EL (cell line): ENCODE measurements at places on chromosomes 7 and 10.

DNA sequence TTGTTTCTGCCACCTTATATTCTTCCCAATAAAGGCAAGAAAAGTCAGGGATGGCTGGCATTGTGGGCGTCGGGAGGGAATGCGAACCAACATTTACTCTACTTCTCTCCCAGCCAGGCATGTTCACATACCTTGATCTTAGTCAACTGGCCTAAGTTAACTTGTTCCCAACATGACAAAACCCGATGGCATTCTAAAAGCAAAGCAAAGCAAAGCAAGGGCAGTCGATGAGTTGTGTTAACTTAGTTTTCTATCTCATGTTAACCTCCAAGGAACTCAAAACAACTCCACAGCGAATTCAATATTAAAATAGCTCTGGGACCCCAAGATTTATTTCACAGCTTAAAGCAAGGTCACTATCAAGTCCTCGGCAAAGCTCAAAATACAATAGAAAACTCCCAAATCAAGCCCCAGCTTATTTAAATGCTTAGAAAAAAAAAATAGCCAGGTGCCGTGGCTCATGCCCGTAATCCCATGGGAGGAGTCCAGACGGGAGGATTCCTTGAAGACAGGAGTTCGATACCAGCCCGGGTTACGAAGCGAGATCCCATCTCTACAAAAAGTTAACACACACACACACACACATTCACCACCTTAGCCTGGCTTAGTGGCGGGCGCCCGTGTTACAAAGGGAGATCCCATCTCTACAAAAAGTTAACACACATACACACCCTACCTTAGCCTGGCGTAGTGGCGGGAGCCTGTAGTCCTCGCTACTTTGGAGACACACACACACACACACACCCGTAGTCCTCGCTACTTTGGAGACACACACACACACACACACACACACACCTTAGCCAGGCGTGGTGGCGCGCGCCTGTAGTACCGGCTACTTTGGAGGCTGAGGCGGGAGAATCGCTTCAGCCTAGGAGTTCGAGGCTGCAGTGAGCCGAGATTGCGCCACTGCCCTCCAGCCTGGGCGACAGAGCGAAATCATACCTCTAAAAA, 901 bp upstream of the CCNY start:
- DNase-seq: peak; percentile 28

GRCh38 chr10:118458957-118459641, 117.0 kb upstream of the FAM204A start:
- no peak for DNase-seq

GRCh38 chr7:112770051-112770450, 20.1 kb downstream of the TMEM168 start:
- DNase-seq: peak; percentile 22

GRCh38 chr7:40402661-40403060, 267.9 kb downstream of the SUGCT start:
- no peak for DNase-seq

GRCh38 chr7:90892213-90892612, 296.1 kb downstream of the CDK14 start:
- no peak for DNase-seq

DNA sequence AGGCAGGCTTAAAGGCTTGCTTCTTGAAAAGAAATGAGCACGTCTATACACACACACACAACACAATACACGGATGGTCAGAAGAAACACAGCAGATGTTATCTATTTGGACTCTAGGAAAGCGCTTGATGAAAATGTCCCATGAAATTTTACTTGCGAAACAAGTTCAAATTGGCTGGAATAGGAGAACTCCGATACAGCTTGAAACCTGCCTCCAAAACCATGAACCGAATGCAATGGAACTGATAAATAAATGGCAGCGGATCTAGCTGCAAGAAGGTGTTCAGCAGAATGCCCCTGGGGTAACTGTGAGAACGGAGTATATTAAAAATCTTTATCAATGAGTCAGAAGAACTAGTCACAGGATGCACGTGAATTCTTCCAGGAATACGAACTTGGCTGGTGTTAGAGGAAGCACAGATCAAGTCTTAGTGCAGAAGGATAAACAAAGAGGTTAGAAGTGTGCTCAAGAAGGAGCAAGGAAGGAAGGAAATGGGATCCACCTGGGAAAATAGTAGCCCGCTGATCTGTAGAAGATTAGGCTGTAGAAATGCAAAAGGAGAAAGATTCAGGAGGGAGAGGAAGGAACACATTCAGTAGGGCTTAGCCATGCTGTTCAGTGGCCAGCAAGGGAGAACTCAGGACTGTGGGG, 142.0 kb upstream of the PRKCQ start:
- DNase-seq: peak; percentile 96

DNA sequence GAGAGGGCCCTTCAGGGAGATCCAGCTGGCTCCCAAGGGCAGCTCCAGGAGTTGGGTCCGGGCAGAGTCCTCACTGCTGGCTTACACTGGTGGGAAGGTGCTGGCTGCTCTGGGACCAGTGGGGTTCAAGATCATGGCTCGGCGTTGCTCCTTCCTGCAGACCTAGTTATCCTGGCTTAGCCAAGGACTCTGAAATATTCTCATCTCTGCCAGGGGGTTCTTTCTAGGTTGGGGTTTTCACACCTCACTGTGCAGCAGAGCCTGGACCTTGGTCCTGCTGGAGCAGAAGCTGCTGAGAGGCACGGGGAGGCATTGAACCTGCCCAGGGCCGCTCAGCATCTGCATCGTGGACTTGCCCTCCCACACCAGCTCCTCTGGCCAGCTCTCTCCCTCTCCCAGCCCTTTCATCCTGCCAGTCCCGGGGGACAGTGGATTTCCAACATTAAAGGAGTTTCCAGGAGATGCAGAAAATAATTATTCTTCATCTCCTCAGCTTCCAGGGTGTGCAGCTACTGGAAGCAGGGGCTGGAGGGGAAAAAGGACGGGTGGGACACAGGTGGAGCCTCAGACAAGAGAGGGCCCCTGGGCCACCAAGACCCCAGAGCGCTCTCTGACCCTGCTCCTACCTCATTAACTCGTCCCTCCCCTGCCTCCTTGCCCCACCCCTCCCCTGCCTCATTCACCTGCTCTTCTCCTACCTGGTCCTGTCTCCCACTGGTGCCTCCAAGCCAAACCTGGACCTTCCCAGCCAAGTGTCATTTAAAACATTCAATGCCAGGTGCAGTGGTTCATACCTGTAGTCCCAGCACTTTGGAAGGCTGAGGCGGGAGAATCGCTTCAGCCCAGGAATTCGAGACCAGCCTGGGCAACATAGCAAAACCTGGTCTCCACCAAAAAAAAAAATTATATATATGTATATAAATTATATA, 42.5 kb downstream of the JAKMIP3 start:
- DNase-seq: no peak

DNA sequence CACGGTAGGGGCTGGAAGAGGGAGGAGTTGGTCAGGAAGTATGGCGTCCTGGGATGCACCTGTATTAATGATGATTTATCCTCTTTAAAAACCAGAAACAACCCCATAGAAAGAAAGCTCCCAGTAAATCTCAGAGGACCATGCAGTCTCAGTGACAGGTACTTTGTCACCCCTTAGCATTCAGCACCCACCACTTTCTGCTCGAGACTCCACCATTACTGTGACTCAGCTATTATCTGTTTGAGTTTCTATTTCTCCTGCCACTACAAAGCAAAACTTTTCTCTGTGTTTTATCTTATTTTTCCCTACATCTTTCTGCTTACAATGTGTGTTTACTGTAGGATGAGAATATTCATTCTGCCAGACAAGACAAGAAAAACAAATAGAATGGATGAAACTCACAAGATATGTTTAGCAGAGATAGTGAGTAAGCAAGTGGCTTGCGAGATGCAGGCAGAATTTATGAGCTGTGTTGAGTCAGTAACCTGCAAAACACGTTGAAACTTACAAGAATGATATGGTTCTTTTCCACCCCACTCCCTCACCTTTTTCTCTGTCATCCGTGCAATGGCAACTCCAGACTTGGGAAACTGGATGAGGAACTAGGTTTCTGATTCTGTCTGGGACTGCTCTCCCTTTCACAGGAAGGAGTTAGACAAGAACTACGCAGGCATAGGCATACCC, 127.1 kb downstream of the AOAH start:
- DNase-seq: no peak

- no peak for DNase-seq
Measured at GRCh38 chr10:107502229-107502985, 337.9 kb upstream of the SORCS1 start.

DNA sequence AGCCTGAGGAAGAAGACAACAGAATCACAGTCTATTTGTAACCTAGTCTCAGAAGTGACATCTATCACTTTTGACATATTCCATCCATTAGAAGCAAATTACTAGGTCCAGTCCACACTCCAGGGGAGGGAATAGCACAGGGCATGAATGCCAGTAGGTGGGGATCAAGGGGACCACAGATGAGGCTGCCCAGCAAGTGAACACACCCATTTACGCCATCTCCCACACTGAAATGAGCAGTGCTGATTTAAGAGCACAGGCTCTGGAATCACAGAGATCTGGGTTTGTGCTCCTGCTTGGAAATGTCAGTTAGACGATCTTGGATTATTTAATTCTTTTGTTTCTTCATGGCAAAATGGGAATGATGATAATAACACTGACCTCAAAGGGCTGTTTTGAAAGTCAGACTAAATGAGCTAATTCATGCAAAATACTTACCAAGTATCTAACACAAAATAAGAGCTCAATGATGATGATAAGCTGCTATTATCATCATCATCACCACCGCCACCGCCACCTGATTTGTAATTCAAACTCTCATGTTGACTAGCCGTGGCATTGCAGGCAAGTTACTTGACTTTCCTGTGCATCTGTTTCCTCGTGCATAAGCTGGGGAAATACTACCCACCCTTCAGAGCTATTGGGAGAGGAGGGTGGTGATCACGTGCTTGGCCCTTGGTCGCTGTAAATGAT, 138.9 kb upstream of the KLF14 start:
- DNase-seq: no peak
